Effector memory CD8-positive, alpha-beta T cell (primary cell): ENCODE measurements at places on chromosomes 4 and X.

GRCh38 chr4:169283114-169283509 is 12.4 kb upstream of the SH3RF1 start:
- no peak for DNase-seq

DNA sequence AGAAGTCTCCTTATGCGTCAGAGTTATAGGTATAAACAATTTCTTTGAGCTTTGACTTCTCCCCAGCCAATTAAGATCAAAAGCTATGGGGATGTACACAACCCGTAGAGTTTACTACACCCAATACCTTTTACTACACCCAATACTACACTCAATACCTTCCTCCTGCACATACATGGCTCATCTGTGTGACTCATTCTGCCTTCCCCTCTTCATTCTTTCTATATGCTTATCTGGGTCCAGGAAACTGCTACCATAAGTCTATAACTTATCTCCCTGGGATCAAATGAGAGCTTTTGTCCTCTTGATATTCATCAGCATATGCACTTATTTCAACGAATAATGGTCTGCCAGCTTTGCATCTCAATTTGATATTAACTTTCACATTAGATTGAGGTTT is 28.2 kb downstream of the ANKRD50 start:
- DNase-seq: no peak

DNA sequence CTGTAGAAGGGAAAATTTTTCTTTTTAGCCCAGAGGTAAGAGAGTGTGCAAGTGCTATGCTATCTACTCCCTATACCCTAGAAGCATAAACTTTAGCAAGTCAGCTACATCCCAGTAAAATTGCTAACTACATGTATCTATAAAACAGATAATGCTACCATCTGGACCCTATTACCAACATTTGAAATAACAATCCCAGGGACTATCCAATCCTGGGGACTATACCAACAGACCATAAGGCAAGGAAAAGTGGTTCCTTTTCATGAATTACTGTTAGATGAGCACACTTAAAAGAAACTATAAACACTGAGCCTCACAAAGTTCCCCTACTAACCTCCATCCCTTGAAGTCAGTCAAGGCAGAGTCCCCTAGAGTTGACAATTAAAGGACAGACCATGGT is 213.6 kb upstream of the VEGFC start:
- DNase-seq: no peak

DNA sequence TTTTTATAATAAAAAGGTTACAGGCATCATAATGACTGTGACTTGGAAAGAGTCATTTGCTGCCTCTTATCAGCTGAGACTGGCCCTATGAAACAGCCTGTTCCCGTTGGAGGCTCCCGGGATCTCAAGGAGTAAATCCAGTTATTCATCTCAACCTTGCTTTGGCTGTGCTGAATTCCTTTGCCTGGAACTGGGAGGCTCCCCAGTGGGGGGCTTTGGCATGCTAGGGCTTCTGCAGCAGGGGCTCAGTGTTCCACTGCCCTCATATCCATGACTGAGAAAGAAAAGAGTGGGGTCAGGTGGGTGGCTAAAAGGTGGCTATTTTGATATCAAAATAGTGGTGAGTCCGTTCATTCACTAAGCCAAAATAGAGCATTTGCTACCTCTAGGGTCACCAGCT is 71.2 kb downstream of the TRPC5 start:
- no peak for DNase-seq

- no peak for DNase-seq
These were observed 685.8 kb downstream of the GABRG1 start for GRCh38 chr4:45438047-45438446.

DNA sequence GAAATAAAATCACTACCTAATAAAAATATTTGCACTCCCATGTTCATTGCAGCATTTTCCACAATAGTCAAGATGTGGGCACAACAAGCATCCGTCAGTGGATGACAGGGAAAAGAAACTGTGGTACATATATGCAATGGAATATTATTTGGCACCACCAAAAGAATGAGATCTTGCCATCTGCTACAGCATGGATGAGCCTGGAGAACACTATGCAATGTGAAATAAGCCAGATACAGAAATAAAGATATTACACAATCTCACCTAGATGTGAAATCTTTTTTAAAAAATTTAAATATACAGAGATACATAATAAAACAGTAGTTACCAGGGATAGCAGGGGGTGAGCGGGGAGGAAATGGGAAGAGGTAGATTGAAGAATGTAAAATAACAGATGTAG is 44.8 kb downstream of the LDB2 start:
- DNase-seq: no peak

GRCh38 chr4:149708513-149709130 is 107.0 kb downstream of the IQCM start:
- no peak for DNase-seq

DNA sequence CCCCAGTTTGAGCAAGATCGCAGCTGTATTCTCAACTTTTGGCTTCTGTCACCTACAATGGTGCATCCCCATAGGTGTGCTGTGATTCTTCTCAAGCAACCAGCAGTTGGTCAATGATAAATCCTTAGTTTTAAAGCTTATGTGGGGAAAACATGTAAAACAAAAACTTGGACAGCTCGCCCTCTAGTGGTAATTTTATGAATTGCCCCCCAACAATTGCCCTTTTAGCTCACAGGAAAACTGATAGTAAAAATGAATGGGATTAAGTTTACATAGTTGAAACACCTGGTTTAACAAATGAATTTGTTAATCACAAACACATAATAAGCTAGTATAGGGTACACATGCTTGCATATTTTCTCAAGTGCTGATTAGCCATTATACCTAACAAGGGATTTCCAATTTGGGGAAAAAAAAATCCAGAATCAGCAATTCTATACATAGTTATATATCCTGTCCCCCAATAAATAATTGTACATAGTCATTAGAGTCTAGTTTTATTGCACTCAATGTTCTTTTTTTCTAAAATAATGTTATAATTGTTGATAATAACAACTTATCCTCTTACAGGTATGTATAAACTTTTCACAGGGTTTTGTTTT is 30.1 kb downstream of the TEX13A start:
- DNase-seq: no peak

GRCh38 chrX:69158166-69158980 is 6.9 kb downstream of the PJA1 start:
- peak; percentile 2 for DNase-seq

GRCh38 chr4:11489453-11490083 is 60.9 kb upstream of the HS3ST1 start:
- DNase-seq: no peak

- DNase-seq: no peak
These were observed 45.4 kb downstream of the TTC29 start for GRCh38 chr4:146900295-146900694.

DNA sequence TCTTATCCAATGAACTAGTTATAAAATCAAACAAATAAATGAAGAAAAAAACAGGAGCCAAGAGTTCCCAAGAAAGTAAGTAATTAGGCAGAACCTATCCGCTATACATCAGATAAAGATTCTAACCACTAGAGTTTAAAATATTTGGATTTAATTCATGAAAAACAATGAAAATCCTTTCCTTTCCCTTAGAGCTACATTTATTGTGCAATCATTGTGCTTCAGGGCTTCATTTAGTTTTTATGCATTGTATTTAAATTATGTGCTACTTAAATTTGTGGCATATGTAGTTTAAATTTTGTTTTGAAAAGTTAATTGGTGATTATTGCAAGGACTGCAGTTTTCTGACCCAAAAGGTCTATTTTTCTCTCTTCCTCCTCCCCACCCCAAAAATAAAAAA is 17.9 kb downstream of the GNRHR start:
- DNase-seq: no peak

DNA sequence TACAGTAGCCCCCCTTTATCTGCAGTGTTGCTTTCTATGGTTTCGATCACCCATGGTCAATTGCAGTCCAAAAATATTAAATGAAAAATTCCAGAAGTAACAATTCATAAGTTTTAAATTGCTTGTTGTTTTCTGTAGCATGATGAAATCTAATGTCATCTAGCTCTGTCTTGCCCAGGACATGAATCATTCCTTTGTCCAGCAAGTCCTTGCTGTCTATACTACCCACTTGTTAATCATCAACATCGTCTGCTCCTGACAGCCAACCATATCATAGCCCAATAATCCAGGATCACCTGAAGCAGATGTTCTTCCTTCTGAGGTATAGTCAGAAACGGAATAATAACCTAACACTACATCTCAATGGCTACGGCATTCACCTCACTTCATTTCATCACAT is 79.8 kb downstream of the ADAMTS3 start:
- DNase-seq: no peak

GRCh38 chr4:142331132-142331531 is 515.0 kb downstream of the INPP4B start:
- no peak for DNase-seq

DNA sequence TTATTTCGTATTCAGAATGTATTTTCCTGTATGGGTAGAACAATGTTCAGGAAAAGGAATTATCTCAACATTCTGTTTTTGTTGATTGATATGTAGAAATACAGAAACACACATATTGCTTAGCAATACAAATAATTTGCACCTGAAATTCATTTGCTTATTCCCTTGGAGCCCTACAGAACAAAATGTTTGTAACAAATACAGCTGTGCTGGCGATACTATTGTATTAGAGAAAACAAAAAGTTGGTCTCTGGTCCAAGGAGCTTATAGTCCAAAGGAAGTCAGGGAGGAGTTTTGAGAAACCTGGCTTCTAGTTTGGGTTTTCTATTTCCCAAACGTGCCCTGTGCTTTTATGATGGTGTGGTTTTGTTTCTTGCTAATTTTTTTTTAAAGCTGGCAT is 37.8 kb upstream of the CAPN6 start:
- no peak for DNase-seq

- no peak for DNase-seq
These were observed 17.2 kb upstream of the SMIM14 start for GRCh38 chr4:39655876-39656275.

- no peak for DNase-seq
These were observed 72.3 kb upstream of the ADGRG2 start for GRCh38 chrX:19194285-19195242.

DNA sequence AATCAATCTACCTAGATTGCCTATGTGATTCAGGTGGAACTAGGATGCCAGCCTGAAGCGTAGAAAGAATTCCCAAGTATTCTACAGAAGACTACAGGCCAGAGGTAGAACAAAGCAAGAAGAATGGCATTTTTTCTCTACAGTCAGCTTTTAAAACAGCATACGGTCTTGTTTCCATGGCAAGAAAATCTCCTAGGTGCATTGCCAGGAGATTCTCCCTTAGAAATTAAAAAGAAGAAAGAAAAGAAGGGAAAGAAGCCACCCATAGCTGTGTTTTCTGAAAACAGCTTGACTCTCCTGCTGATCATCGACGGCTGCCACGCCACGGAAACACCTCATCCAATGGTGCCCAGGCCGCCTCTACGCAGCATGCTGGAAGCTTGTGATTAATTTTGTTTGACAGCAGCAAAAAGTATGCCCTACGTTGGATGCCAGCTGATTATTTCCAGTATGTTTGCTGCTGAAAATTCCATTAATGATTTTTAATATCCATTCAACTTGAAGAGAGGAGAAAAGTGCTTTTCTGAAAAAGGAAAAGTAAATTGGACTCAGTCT is 24.1 kb downstream of the ANK2 start:
- DNase-seq: no peak

- DNase-seq: no peak
These were observed 4.3 kb downstream of the HADH start for GRCh38 chr4:107993969-107994368.

- DNase-seq: no peak
These were observed 59.6 kb upstream of the DUSP21 start for GRCh38 chrX:44784241-44784640.

DNA sequence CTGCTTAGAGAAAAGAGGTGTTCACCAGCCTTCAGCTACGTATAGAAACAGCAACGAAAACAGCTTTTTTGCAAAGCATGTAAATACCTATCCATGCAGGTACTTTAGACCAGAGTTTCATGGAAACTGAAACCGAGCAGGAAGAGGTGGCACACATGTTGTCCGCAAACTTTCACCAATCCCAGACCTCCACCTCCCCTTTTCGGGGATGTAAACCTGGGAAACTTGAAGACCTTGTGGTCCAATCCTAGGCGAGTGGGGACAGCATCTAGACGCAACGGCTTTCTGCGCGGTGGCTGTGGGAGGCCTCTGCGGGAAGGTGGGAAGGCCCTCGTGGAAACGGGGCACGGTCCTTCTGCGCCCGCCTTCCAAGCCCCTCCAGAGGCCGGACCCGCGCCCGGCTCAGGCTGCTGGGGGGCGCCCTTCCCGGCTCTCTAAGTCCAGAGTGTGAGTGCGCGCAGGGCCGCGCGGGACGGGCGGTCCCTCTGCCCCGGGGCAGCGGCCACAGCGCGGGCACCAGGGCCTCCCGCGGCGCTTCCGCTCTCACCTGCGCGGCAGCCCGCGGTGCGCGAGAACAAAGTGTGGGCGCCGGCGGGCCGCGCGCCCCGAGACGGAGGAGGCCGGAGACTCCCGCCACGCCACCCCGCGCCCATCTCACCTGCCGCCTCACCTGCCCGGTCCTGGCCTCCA is 830 bp upstream of the SHROOM2 start:
- no peak for DNase-seq

- DNase-seq: no peak
These were observed 227.8 kb upstream of the GATB start for GRCh38 chr4:151988591-151988990.

DNA sequence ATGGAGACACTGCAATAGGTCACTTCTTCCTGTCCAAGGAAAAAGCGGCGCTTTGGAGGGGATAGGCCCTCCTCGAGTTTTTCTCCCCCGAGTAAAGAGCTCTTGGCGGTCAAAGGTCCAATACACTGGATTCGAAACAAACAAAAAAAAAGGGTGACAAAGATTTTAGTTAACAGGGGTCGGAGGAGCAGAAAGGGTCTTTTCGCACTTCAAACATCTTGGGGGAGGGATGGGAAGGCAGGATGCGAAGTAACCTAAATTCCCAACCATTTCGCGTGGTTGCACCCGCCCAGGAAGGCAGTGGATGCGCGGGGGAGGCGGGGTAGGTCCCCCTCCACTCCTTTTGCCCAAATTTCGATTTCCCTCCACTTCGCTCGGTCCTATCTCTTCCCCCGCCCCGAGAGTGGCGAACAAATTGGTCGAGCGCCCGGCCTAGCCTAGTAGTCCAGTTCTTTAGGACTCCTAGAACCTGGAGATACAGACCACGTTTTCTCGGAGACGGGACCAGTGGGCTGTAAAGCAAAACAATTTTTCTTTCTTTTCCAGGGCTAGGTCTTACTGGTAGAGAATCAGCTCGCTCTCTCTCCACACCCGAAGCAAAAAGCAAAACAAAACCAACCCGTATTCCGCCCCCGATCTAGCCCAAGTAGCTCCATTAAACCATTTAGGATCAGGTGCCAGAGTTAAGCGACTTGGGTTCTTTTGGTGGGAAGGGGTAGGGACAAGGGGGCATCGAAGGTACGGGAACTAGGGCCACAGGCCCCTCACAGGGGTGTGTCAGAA is 2.0 kb upstream of the STAG2 start:
- no peak for DNase-seq

- DNase-seq: no peak
These were observed 181.6 kb downstream of the UGT8 start for GRCh38 chr4:114780205-114780604.

GRCh38 chrX:134885336-134886001 is 105.3 kb upstream of the SMIM10 start:
- DNase-seq: no peak

- DNase-seq: no peak
These were observed 6.7 kb upstream of the MSX1 start for GRCh38 chr4:4852591-4853362.
